NCI-H446 (cell line): ENCODE measurements at places on chromosomes 7 and 10.

DNA sequence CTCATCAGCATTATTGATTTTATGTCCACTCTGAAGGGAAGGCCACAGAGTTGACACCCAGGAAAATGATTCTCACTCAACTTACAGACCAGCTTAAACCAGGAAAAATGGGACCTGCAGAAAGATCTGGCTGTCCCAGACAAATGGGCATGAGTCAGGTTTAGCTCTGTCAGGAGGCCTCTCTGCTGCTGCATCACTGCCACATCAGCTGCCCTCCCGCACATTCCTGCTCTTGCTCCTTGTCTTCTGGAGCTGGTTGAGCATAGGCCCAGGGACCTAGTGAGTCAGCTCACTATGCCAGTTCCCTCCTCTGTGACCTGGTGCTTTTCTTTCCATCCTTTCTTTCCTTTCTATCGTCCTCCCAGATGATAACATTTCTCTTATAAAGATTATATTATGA is 18.8 kb upstream of the SMNDC1 start:
- no peak for DNase-seq

- no peak for DNase-seq
Measured at GRCh38 chr10:21728618-21729017, 194.6 kb downstream of the MLLT10 start.

DNA sequence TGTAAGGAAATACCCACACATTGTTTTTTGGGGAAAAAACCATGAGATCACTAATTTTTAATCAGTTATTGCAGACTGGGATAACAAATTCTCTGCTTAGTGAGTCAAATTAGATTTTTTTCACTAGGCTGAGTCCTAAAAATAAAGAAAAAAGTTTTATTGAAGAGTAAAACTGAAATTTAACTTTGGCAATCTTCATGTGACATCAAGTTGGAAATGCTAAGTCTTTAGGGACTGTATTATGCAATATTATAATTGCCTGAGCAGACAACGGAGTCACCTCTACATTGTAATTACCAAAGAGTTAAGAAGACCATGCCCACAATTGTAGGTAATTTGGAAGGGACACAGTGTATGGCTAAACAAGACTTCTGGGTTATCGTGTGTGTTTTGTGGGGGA is 2.2 kb upstream of the CLEC5A start:
- no peak for DNase-seq

GRCh38 chr7:901041-901387 is 24.7 kb downstream of the GET4 start:
- DNase-seq = no peak

GRCh38 chr7:20238754-20239324 is 21.7 kb upstream of the MACC1 start:
- DNase-seq = no peak

GRCh38 chr10:34775044-34775637 is 40.0 kb downstream of the PARD3 start:
- no peak for DNase-seq

GRCh38 chr7:102129636-102130370 is 156.9 kb upstream of the SH2B2 start:
- peak; percentile 32 for DNase-seq

GRCh38 chr10:7986851-7987250 is 67.6 kb upstream of the GATA3 start:
- DNase-seq = no peak

GRCh38 chr10:90993340-90993739 is 72.5 kb upstream of the ANKRD1 start:
- DNase-seq = no peak

- no peak for DNase-seq
Measured at GRCh38 chr7:19572566-19572965, 136.3 kb downstream of the POLR1F start.

- no peak for DNase-seq
Measured at GRCh38 chr7:28358423-28358868, 53.9 kb upstream of the CREB5 start.

- DNase-seq = no peak
Measured at GRCh38 chr7:82548141-82548688, 104.6 kb upstream of the CACNA2D1 start.

DNA sequence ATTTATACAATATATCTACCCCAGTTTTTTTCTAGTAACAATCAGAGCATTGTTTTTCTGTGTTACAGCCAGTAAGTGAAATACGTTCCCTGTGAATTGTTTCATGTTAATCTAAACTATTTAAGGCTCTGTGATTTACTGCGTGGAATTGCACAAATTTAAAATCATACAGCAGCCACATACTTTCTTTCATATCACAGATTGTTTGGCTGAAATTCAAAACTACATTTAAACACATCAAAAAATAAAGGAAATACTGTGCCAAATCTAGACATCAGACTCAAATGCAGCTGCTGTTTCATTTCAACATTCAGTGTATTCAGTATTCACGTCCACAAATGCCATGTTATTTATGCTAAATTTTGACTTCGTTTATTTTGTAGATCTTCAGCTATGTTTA is 242.6 kb upstream of the HGF start:
- peak; percentile 20 for DNase-seq

DNA sequence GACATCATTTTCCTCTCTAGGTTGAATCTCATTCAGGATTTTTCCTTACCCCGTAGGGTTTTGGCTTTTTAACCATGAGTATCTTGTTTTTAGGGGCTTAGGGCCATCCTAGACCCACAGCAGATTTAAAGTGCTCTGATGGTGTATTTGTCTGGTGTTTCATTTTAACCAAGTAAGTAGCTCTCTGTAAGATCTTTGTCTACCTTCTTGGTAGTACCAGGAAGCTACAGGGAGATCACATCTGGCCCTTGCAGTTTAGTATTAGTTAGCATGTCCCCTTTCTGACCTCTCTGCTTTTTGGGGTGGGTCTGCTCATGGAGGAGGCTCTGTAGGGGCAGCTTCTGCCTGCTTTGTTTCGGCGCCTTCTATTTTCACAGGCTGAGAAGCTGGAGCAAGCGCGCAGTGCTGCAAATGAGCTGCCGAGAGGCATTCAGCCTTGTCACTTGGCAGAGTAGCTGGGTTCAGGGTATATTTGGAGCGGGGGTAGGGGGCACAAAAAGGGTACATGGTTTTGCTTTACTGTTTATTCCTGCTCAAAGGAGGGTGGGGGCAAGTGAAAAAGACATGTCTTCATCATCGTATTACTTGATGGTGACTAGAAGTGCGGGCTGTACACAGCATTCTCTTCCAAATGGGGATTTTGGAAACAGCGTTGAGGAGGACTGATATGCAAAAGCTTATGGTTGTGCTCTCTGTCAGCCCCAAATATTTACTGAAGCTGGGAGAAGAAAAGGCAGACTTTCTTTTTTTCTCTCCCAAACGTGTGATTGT is 146.3 kb downstream of the CELF2 start:
- no peak for DNase-seq

DNA sequence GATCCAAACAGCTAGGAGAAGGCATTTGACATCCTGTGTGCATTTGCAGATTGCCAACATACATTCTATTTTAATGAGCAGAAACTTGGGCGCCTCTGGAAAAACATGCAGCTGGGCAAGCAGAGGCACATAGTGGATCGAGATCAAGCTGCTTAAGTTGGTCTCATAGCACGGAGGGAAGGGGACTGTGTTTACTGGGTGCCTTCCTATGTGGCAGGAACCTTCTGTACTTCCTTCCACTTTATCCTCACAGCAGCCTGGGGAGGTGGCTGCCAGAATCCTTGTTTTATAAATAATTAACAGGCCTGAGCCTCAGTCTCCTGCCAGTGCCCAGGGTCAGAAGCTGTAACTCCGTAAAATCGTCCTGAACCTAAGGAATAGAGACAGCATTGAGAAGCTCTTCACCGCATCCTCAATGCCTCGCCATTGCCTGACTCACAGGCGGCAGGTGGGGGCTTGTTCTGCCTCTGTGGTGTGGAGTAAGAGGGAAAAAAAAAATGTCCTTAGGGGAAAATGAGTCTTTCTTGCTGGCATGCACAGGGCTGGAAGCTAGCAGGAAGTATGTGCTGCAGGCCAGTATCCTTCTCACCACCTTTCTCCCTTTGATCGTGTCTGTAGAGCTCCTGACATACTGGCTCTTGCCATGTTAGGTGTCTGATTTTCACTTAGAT is 6.2 kb downstream of the VWA2 start:
- no peak for DNase-seq

- no peak for DNase-seq
Measured at GRCh38 chr10:28186461-28186860, 116.4 kb downstream of the MPP7 start.

- no peak for DNase-seq
Measured at GRCh38 chr7:28107960-28108359, 72.6 kb downstream of the JAZF1 start.

DNA sequence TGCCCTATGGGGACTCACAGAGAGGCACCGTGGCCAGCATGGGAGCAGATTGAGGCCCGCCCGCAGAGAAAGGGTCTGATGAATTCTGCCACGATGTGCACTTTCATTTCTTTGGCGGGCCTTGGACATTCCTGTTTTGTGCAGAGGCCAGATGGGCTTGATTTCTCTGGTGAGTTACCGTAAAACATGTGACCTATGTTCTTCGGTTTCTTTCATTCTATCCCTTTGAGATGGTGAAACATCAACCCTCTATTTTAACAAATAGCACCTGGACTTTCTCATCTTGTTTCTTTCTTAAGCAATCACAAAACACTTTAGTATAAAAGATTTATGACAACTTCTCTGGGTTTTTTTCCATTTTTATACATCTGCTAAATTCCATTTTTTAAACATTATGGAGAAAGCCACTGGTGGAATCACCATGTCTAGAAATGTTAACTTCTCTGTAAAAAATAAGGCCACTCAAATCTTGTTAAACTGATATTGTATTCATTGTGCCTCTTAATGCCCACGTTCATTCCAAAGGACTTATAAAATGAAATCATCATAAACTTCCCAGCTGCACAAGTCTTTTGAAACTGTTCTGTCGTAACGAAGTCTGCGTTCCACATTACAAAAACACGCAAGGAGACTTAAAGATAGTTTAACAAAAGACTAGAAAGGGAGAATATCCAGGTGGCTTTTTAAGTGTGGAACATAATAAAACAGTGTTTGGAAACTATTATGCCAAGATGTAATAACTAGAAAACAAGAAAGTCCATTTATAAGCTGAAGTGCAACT is 21.4 kb upstream of the ODAD2 start:
- no peak for DNase-seq

DNA sequence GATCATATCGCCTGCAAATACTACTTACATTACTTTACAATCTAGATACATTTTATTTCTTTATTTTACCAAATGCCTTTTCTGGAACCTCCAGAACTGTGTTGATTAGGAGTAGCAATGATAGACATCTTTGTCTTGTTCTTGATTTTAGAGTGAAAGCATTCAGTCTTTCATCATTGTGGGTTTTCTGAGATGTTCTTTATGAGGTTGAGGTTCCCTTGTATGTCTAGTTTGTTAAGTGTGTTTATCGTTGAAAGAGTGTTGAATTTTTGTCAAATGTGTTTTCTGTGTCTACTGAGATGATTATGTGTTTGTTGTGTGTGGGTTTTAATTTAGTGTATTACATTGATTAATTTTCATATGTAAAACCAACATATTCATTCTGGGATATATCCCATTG is 17.1 kb downstream of the SEPTIN7 start:
- DNase-seq = no peak

DNA sequence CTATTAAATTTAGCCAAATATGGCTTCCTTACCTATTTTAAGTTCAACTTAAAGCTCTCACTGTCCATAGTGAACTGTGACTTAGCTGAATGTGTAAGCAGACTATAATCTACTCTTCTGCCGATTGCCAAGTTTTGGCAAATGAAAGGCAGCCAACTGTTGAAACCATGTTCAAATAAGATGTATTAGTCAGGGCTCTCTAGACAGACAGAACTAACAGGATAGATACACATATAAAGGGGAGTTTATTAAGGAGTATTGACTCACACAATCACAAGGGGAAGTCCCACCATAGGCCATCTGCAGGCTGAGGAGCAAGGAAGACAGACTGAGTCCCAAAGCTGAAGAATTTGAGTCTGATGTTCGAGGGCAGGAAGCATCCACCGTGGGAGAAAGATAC is 837.7 kb upstream of the AUTS2 start:
- DNase-seq = no peak

- DNase-seq = no peak
Measured at GRCh38 chr7:70887186-70887585, 244.8 kb upstream of the GALNT17 start.

- DNase-seq = no peak
Measured at GRCh38 chr7:30665449-30665848, 16.8 kb downstream of the CRHR2 start.

GRCh38 chr10:11882646-11883375 is 59.7 kb downstream of the PROSER2 start:
- DNase-seq = no peak

DNA sequence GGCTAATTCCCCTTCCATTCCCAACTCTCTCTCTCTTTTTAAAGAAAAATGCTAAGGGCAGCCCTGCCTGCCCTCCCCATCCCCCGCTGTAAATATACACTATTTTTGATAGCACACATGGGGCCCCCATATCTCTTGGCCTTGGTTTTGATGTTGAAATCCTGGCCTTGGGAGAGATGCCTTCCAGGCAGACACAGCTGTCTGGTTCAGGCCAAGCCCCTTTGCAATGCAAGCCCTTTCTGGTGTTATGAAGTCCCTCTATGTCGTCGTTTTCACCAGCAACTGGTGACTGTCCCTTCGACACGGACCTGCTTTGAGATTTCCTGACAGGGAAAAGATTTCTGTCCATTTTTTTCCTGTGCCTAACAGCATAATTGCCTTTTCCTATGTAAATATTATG is 3.0 kb downstream of the ADRA2A start:
- DNase-seq = no peak

GRCh38 chr10:30467651-30468338 is 33.8 kb downstream of the MAP3K8 start:
- DNase-seq = no peak

GRCh38 chr7:602341-603141 is 82.9 kb upstream of the PDGFA start:
- DNase-seq = no peak

- DNase-seq = no peak
Measured at GRCh38 chr7:103474956-103475355, 28.9 kb upstream of the SLC26A5 start.

DNA sequence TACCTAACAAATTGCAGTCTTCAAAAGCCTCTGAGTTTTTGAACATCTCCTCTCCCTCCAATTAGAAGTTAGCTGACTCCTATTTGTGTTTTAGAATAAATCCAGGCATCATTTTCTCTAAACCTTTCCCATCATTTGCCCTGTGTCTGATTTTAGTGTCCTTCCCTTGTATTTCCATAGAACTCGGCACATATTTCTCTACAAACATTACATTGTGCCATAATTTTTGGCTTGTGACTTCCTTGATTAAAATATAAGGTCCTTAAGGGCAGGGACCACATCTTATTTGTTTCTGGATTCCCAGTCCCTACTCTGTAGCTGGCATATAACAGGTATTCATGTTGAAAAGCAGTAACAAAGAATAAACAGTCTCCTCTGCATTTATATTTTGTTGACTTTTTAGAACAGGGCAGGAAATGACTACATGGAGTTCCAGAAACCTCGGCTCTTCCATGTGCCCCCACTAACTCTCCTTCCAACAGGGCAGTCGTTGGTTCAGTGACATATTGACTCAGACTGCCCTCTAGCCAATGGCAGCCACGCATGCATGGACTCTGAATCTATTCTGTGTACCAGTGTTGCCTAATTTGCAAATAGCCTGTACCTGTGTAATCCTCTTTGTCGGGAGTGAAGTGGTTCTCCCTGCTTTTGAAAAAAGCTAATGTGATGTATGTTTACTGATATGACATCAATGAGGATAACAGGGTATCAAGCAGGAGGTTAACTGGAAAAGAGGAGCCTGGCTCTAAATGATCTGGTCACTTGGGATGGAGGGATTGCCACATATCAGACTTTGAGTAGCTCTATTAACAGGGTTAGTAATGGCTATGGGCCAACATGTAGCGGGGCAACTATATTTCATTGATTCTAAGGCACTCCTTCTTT is 19.8 kb upstream of the CPN1 start:
- no peak for DNase-seq
